C1 segment of cervical spinal cord (tissue), 14 donors: ENCODE measurements at places on chromosomes 5 and 9.

- DNase-seq = no peak
Measured at GRCh38 chr5:33034777-33035176, 323.7 kb downstream of the NPR3 start.

DNA sequence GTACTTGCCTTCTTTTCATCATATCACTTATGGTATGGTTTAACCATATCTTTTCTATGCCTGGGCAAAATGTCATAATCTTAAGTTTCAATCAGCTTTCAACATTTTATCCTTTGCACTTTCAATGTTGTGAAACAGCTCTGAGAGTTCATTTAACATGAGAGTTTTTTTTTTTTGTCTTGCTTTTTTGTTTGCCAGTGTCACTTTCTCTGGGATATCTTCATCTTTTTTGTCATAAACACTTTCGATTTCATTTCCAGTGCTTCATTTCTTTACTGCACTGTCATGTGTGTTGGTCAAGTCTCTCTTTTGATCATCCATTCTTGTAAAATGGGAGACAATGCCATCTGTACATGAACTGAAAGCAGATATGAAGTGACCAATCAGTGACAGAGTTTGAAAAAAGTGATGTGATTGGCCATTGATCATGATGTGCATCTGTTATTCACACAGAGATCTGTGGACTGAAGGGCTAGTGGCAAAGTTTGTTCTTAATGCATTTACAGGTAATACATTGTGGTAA, 7.5 kb upstream of the POU5F2 start:
- DNase-seq = no peak

DNA sequence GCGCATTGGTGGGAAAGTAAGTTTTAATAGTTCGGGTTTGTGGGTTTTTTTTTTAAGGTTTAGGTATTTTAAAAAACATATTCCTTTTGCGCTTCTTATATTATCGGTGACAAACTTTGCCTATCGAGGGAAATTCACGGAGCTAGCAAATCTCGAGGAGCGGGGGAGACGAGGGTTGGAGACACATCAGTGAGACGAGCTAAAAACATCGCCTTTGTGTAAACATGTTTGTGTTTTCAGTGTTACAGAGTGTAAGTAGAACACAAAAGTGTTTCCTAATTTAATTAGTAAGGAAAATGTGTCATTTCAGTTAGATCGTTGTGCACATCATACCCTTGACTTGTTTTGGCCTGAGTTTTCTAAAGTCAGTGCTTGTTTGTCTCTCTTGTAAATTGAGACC, 945 bp downstream of the BTF3 start:
- DNase-seq = no peak

GRCh38 chr9:4137681-4138099, 162.2 kb downstream of the GLIS3 start:
- DNase-seq = no peak

GRCh38 chr9:129716091-129716490, 36.8 kb downstream of the PTGES start:
- no peak for DNase-seq

DNA sequence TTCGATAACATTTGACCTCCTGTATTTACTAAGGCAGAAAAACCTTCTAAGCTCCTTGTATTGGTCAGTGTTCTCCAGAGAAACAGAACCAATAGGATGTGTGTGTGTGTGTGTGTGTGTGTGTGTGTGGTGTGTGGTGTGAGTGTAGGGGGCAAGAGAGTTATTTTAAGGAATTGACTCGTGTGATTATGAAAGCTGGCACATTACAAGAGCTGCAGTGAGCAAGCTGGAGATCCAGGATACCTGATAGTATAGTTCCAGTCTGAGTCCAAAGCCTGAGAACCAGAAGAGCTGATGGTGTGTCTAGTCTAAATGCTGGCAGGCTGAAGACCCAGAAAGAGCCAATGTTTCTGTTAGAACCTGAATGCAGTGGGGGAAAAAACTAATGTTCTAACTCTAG, 21.2 kb upstream of the PIK3R1 start:
- DNase-seq = no peak
